ENCODE measurements at places on chromosomes 4 and X. TPM values are rescaled to one million over a fixed set of nuclear protein-coding genes. Genes with fewer than 3 reads are reported as not detected.
A peak's percentile ranks its signal among the peaks of the same experiment; 100 is the strongest.

Gene STK32B
- not detected for total RNA-seq

Gene SMARCA1
- total RNA-seq, result 1.7 TPM

Gene NONO
- total RNA-seq, result 255 TPM

Gene UBE2D3
- total RNA-seq, result 505 TPM

Gene DIAPH2
- total RNA-seq, result 17.6 TPM

Gene FAAH2
- 1.7 TPM for total RNA-seq

Gene SSX2
- not detected for total RNA-seq

- H3K36me3 ChIP-seq, result no peaks in the 10 kb centered on the region
- H3K4me1 ChIP-seq, result peaks cover 5% of the 10 kb centered on the region
- no peaks in the 10 kb centered on the region for H3K27me3 ChIP-seq
- no peak overlapping the region for H3K4me3 ChIP-seq
Measured at GRCh38 chr4:141127884-141128283, 5.4 kb downstream of the RNF150 start.

- no peaks in the 10 kb centered on the region for H3K27me3 ChIP-seq
- peaks cover 7% of the 10 kb centered on the region for H3K4me1 ChIP-seq
- H3K27ac ChIP-seq, result peak overlapping the region; percentile 95
- DNase-seq, result peak; percentile 34
Measured at GRCh38 chr4:15003401-15003890, 1.2 kb downstream of the CPEB2 start.

GRCh38 chrX:100076031-100076430, 334.0 kb downstream of the PCDH19 start:
- H3K27me3 ChIP-seq, result peaks cover 17% of the 10 kb centered on the region
- H3K4me3 ChIP-seq, result no peak overlapping the region
- peaks cover under 1% of the 10 kb centered on the region for H3K4me1 ChIP-seq

DNA sequence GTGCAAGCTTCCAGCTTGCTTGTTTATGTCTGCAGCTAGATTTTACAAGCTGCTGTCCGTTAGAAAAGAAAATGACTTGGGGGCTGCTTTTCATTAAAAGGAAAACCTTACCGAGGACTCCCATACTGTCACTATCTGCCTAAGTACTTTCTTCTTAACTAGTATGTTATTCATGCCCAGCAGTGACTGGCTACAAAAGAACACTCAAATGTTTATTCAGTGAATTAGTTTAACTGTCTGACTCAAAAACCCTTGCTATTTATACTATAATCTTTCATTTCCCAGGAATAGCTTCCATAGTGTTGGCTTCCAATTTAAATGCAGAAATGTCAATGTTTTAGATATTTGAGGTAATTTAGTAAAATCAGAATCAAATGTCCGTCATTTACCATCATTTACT, 164.9 kb downstream of the DTHD1 start:
- H3K27me3 ChIP-seq, result no peaks in the 10 kb centered on the region
- no peaks in the 10 kb centered on the region for H3K4me1 ChIP-seq
- H3K36me3 ChIP-seq, result no peaks in the 10 kb centered on the region
- H3K27ac ChIP-seq, result no peak overlapping the region
- H3K4me3 ChIP-seq, result no peak overlapping the region

DNA sequence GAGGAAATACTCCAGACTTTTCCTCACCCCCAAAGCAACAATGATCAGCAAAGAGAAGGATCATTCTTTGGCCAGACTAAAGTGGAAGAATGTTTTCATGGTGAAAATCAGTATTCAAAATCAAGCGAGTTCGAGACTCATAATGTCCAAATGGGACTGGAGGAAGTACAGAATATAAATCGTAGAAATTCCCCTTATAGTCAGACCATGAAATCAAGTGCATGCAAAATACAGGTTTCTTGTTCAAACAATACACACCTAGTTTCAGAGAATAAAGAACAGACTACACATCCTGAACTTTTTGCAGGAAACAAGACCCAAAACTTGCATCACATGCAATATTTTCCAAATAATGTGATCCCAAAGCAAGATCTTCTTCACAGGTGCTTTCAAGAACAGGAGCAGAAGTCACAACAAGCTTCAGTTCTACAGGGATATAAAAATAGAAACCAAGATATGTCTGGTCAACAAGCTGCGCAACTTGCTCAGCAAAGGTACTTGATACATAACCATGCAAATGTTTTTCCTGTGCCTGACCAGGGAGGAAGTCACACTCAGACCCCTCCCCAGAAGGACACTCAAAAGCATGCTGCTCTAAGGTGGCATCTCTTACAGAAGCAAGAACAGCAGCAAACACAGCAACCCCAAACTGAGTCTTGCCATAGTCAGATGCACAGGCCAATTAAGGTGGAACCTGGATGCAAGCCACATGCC, 89.7 kb downstream of the TET2 start:
- no peak overlapping the region for H3K27ac ChIP-seq
- DNase-seq, result no peak
- H3K4me1 ChIP-seq, result no peaks in the 10 kb centered on the region
- H3K27me3 ChIP-seq, result no peaks in the 10 kb centered on the region
- H3K4me3 ChIP-seq, result no peak overlapping the region

DNA sequence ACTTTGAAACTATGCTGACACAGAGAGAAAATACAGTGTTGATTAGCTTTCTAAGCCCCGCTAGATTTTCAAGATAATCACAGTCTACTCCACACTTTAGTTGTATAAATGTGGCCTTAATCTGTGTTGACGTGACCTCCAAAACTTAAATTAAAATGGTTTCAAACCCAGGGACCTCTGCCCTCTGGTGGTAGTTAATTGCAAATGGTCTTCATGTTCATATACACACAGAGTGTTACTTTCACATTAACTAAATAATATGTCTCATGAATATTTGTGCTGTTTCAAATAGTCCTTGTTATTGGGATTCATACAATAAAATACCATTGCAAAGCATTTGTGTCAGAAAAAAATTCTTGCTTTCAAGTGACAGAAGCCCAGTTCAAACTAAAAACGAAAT, 64.3 kb downstream of the TASL start:
- H3K27me3 ChIP-seq, result peaks cover 34% of the 10 kb centered on the region
- no peaks in the 10 kb centered on the region for H3K36me3 ChIP-seq
- H3K4me3 ChIP-seq, result no peak overlapping the region
- DNase-seq, result peak; percentile 32

DNA sequence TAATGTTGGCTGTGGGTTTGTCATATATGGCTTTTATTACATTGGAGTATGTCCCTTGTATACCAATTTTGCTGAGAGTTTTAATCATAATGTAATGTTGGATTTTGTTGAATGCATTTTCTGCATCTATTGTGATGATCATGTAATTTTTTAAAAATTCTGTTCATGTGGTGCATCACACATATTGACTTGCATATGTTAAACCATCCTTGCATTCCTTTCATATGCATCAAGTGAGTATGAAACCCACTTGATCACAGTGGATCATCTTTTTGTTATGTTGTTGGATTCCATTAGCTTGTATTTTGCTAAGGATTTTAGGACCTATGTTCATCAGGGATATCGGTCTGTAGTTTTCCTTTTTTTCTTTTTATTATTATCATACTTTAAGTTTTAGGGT, 12.1 kb downstream of the HEPH start:
- DNase-seq, result no peak
- H3K27me3 ChIP-seq, result no peaks in the 10 kb centered on the region
- H3K27ac ChIP-seq, result no peak overlapping the region
- no peaks in the 10 kb centered on the region for H3K4me1 ChIP-seq
- H3K36me3 ChIP-seq, result no peaks in the 10 kb centered on the region
- H3K4me3 ChIP-seq, result no peak overlapping the region

DNA sequence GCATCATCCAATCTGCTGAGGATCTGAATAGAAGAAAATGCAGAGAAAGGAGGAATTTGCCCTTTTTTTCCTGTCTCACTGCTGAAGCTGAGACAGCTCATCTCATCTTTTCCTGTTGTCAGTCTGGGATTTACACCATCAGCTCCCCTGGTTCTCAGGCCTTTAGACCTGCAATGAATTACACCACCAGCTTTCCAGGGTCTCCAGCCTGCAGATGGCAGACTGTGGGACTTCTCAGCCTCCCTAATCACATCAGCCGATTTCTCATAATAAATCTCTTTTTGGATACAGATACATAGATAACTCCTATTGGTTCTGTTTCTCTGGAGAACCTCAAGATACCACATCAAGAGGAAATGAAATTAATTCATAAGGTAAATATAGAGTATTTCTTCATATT, 134.6 kb upstream of the MAB21L2 start:
- H3K27ac ChIP-seq, result no peak overlapping the region
- H3K27me3 ChIP-seq, result no peaks in the 10 kb centered on the region

DNA sequence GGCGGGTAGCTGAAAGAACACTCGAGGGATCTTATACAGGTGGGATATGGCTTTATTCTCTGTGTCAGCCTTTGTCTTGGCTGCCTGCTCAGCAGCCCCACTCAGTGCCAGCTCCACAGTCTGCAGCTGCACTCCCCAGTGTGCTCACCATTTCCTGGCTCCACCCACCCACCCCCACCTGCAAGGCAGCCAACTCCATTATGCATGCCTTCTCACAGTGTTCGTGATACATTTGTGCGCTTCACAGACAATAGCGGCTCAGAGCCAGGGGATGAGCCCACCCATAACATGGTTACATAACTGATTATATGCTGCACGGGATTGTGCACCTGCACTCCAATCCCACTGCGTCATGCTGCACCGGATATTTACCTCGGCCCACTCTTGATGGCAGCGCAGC, 8.8 kb upstream of the TMEM128 start:
- H3K4me1 ChIP-seq, result no peaks in the 10 kb centered on the region
- no peak overlapping the region for H3K4me3 ChIP-seq
- H3K27ac ChIP-seq, result no peak overlapping the region
- no peaks in the 10 kb centered on the region for H3K36me3 ChIP-seq

GRCh38 chrX:41084044-41084892, 977 bp upstream of the USP9X start:
- peaks cover 8% of the 10 kb centered on the region for H3K36me3 ChIP-seq
- peak; percentile 98 for DNase-seq
- H3K27me3 ChIP-seq, result peaks cover 17% of the 10 kb centered on the region

DNA sequence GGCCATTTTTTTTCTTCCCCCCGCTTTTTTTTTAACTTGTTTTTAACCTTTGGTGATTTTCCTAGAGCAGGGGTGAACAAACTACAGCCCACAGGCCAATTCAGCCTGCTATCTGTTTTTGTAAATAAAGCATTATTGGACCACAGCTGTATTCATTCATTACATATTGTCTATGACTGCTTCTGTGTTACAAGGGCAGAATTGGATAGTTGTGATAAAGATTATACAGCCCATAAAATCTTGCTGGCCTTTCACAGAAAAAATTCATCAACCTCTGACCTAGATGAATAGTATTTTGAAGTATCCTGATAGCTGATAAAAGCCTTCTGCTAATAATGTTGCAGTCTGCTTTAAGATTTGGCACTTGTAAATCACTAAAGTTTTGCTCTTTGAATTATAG, 63.4 kb downstream of the SMAD1 start:
- H3K27me3 ChIP-seq, result no peaks in the 10 kb centered on the region
- H3K27ac ChIP-seq, result peak overlapping the region; percentile 87
- H3K36me3 ChIP-seq, result peaks cover 31% of the 10 kb centered on the region

- peak overlapping the region; percentile 50 for H3K27ac ChIP-seq
- H3K4me1 ChIP-seq, result peaks cover 6% of the 10 kb centered on the region
- H3K4me3 ChIP-seq, result no peak overlapping the region
- no peak for DNase-seq
- H3K36me3 ChIP-seq, result no peaks in the 10 kb centered on the region
Measured at GRCh38 chr4:1780435-1780834, 12.7 kb upstream of the FGFR3 start.

- no peaks in the 10 kb centered on the region for H3K36me3 ChIP-seq
- H3K27me3 ChIP-seq, result peaks cover 89% of the 10 kb centered on the region
- DNase-seq, result no peak
- no peak overlapping the region for H3K4me3 ChIP-seq
Measured at GRCh38 chrX:72304877-72305276, 837 bp downstream of the CITED1 start.

GRCh38 chr4:153787575-153787974, 1.3 kb downstream of the SFRP2 start:
- no peak overlapping the region for H3K4me3 ChIP-seq
- H3K36me3 ChIP-seq, result no peaks in the 10 kb centered on the region
- no peak for DNase-seq
- H3K27ac ChIP-seq, result no peak overlapping the region
- H3K27me3 ChIP-seq, result no peaks in the 10 kb centered on the region

GRCh38 chr4:145098675-145099037, 545 bp downstream of the ABCE1 start:
- H3K4me3 ChIP-seq, result peak overlapping the region; percentile 94
- no peaks in the 10 kb centered on the region for H3K27me3 ChIP-seq
- H3K36me3 ChIP-seq, result peaks cover 27% of the 10 kb centered on the region
- H3K27ac ChIP-seq, result peak overlapping the region; percentile 99

DNA sequence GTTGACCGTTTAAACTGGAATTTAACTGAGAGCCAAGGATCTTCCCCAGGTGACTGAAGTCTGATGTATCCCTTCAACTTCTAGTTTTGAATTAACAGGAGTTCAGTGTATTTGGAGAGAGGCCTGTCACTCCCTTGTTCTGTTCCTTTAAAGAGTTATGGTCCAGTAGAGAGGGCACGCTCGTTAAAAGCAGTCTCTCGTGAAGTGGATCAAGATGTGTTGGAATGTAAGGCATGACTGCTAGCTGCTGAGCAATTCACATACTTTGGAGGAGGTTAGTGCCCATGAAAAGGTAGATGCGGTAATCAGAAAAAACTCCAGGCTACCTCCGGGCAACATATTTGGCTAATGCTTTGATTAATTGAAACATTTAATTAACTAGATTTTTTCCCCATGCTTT, 65.7 kb downstream of the SHROOM2 start:
- no peak overlapping the region for H3K4me3 ChIP-seq
- no peaks in the 10 kb centered on the region for H3K36me3 ChIP-seq
- no peaks in the 10 kb centered on the region for H3K27me3 ChIP-seq
- DNase-seq, result no peak
- H3K27ac ChIP-seq, result no peak overlapping the region

- peaks cover 17% of the 10 kb centered on the region for H3K4me1 ChIP-seq
- no peak overlapping the region for H3K4me3 ChIP-seq
- no peak overlapping the region for H3K27ac ChIP-seq
- no peak for DNase-seq
Measured at GRCh38 chr4:176189891-176190795, 5.2 kb downstream of the SPATA4 start.

DNA sequence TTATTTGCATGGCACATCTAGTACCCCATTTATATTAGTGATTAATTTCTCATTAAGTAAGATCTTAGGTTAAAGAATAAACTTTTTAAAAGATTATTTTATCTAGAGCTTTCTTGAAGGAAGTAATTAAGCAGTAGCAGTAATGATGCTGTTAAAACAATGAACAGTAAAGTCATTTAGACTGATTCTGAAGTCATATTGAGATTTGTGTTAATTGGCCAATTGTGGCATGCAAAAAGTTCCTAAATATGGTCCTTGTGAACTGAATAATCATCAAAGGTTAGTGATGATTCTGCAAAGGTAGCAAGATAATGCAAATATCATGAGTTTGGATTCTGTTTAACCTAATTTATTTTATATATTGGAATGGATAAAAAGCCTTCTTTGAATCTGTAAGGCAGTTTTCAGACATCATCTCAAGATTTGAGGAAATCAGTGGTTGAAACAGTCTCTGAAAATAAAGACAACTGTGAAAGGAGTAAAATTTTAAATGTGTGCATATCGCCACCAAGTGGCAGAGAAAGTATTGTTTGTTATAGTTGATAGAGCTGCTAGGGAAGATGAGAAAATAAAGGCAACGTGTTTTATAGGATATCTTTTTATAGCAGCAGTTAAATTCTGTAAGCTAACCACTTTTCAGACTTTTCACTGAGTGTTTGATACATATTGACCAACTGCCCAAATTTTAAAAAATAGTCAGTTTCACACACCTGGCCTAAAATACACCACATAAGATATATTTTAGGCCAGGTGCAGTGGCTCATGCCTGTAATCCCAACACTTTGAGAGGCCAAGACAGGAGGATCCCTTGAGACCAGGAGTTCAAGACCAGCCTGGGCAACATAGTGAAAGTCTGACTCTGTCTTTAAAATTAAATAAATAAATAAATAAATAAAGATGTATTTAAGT, 79.6 kb downstream of the CCKAR start:
- H3K27me3 ChIP-seq, result no peaks in the 10 kb centered on the region
- peaks cover 10% of the 10 kb centered on the region for H3K4me1 ChIP-seq
- H3K4me3 ChIP-seq, result no peak overlapping the region
- H3K36me3 ChIP-seq, result peaks cover 38% of the 10 kb centered on the region

Data from MCF 10A (cell line).